ENCODE measurements at places on chromosomes 7 and 10.
A peak's percentile ranks its signal among the peaks of the same experiment; 100 is the strongest.

GRCh38 chr7:150361807-150362621 lies 6.6 kb upstream of the REPIN1 start:
- DNase-seq, result no peak

- peak; percentile 25 for DNase-seq
Measured at GRCh38 chr7:30681815-30682211, 443 bp downstream of the CRHR2 start.

DNA sequence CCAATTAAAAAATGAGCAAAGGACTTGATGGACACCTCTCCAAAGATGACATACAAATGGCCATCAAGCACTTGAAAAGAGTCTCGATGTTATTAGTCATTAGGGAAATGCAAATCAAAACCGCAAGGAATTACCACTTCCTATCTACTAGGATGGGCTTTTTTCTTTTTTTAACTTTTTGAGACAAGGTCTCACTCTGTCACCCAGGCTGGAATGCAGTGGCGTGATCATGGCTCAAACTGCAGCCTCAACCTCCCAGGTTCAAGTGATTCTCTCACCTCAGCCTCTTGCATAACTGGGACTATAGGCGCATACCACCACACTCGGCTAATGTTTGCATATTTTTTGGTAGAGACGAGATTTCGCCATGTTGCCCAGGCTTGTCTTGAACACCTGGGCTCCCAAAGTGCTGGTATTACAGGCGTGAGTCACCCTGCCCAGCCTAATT lies 13.6 kb downstream of the NKX1-2 start:
- DNase-seq, result no peak

DNA sequence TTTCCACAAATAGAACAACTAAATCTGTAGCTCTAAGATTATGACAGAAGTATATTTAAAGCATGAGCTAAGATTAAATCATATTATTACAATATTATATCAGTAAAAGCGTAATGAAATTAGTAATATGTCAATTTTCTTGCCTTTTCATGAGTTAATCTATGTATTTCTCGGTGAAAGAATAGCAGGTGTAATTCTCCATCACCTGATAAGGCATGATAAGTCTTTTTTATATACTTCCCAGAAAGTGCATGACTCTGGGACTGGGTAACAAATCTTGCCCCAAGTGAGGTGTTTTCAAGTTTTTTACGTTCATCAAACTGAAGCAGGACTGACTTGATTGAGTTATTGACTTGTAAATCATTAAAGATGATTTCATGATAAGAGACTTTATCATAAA lies 100.5 kb downstream of the HECW1 start:
- DNase-seq, result no peak

- DNase-seq, result no peak
Measured at GRCh38 chr10:43870968-43871439, 222.3 kb upstream of the ZNF32 start.

DNA sequence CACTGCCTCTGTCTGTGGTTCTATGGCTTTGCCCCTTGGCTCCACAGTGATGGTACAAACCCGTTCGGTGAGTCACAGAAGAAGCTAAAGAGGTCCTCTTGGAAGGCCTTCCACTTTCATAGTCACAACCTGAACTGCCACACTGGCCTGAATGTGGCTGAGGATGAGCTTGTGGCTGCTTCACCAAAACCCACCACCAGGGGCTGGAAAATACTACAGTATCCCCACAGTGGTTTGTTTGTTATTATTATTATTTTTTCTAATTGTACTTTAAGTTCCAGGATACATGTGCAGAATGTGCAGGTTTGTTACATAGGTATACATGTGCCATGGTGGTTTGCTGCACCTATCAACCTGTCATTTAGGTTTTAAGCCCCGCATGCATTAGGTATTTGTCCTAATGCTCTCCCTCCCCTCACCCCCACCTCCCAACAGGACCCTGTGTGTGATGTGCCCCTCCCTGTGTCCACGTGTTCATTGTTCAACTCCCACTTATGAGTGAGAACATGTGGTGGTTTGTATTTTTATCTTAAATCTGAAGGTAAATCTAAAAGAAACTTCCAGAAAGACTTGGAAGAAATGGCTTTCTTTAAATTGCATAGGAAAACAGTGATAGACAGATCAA lies 160.8 kb upstream of the NPSR1 start:
- no peak for DNase-seq

- DNase-seq, result no peak
Measured at GRCh38 chr7:3482147-3482921, 181.3 kb downstream of the SDK1 start.

GRCh38 chr10:133397938-133398337 lies 4.0 kb downstream of the MTG1 start:
- DNase-seq, result no peak

All from activated T-cell treated with anti-CD3 and anti-CD28 coated beads, Interleukin-2, amount 50 U/mL, for 1 hour (primary cell).